AG08395 (cell line): ENCODE measurements at places on chromosomes 13 and 19.
A peak's percentile ranks its signal among the peaks of the same experiment; 100 is the strongest.

DNA sequence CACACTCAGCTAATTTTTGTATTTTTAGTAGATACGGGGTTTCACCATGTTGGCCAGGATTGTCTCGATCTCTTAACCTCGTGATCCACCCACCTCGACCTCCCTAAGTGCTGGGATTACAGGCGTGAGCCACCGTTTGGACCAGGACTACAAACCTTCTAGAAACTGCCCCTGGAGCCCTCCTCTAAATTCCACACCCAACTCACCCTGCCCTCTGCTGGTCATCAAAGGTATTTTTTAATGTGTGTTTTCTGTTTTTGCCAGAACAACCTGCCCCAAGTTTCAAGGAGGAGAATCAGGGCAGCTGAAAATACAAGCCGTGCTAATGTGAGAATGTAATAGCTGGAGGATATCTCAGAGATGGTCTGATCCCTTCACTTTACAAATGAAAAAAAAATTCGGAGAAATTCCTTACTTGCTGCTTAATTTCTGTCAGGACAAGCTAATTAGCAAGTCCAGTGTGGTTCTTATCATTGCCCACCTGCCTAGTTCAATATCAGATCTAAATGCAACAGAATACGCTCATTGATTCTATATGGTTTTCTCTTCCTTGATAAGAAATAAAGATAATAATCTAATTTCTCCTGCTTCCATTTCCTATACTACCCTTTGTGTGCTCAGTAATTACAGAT lies 4.1 kb downstream of the ATP8A2 start:
- peak; percentile 55 for DNase-seq

- DNase-seq: peak; percentile 4
Observed at GRCh38 chr13:36493046-36493445, 60.8 kb downstream of the CCNA1 start.

DNA sequence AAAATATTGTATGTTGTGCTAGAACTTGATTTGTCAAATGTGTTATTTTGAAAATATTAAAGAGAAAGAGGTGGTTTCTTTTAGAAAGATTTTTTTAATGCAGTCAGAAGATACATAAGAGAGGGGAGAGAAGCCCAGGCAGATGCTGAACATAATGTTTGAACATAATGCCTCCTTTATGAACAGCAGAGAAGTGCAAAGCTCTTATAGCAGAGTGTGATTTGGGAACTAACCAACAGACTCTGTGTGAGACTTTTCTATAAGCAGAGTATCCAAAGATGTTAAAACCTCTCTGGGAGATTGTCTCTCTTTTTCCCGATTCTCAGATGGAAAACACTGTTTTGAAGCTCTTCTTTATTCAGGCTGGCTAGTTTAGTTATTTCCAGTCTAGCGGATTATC lies 1274.1 kb upstream of the SPRY2 start:
- no peak for DNase-seq

DNA sequence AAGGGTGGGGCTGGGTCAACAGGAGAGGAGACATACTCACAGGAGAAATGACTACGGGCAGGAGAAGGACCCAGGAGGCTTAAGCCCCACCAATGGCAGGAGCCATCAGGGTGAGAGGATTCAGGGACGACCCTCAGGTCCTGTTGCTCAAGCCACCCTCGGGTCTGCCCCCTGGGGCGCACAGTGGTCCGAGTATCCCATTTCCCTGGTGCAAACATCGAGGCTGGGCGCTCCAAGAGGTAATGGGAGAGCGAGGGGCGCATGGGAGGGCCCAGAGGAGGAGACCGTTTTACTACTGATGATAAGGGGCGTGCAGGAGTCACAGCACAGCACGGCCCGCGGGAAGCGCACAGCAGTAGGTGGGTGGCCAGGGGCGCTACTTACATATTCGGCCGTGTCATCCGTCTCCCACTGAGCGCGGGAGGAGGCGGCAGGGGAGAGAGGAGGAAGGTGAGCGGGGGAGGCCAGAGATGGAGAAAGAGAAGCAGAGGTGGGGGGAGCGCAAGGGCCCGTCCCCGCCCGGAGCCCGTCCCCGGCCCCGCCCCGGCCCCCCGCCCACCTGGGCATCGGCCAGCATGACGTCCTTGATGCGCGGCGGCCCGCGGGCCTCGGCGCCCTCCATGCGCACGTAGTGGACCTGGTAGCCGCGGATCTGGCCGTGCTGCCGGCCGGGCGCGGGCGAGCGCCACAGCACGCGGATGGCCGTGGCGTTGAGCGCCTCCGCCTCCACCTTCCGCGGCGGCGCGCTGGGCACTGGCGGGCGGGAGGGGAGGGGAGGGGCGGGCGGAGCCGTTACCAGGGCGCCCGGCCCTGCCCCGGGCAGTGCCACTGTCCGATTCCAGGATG lies 111.5 kb downstream of the PTPRS start:
- no peak for DNase-seq

DNA sequence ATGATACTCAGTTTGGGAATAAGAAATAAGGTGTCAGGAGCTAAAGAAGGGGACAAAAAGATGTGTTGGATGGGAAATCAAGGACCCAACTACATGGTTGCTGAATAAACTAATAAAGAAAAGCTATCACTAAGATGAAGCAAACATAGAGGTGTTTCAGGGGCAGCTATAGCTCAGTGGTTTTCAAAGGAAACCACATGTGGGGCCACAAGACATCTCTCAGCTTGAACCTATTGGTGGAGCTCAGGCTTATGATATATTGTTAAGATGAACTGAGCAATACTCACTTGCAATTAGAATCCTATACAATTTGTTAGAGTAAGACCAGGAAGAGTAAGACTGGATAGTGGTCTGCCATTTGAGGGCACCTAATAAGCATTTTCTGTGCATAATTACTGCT lies 45.1 kb upstream of the SPRY2 start:
- no peak for DNase-seq

- no peak for DNase-seq
Observed at GRCh38 chr13:32473650-32474049, 45.7 kb upstream of the N4BP2L1 start.

GRCh38 chr19:7772752-7773291 lies 9.8 kb downstream of the CLEC4M start:
- DNase-seq: no peak

DNA sequence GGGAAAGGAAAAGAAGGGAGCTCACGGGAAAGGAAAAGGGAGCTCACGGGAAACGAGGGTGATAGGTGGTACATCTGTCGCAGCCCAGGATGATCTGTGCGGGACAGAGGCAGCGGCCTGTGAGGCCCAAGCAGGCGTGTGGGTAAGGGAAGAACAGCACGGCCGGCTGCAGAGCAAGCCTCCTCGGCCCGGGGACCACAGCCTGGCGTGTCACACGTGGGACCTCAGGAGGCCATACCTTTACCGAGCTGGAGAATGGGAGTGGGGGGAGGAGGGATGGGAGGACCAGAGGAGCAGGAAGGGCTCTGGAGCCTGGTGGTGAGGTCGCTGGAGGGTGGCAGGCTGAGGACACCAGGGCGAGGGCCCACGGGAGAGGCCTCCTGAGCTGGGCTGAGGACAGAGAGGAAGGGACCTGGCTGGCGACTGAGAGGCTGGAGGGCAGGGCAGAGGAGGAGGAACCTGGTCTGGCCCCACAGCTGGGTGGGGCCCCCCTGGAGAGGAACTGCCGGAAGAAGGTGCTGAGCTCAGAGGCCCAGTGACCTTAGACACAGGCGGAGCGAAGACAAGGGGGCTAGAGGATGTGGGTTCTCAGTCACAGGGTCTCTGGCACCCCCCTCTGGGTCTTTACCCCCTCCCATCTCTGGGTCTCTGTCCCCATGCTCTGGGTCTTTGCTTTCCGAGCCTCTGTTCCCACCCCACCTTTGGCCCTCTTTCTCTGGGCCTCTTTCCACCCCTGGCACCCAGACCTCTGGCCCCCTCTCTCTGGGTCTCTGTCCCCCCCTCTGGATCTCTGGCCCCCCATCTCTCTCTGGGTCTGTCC lies 2.9 kb upstream of the FTL start:
- no peak for DNase-seq

DNA sequence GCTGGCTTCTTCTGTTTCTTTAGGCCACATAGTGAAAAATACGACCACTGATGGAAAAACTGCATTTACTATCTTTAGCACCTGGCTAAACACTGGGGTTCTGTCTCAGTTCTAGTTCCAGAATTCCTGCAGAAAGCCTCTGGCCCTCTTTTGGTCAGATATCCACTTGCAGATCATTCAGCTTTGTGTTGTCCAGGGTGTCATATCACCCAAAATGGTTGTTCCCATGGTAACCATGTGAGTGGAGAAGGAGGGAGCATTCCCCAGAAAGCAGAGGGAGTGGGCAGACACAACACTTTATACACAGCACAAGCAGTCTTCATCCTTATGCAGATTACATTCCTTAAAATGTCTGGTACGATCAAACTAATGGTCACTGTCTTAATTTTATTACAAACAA lies 73.5 kb downstream of the CAB39L start:
- no peak for DNase-seq

DNA sequence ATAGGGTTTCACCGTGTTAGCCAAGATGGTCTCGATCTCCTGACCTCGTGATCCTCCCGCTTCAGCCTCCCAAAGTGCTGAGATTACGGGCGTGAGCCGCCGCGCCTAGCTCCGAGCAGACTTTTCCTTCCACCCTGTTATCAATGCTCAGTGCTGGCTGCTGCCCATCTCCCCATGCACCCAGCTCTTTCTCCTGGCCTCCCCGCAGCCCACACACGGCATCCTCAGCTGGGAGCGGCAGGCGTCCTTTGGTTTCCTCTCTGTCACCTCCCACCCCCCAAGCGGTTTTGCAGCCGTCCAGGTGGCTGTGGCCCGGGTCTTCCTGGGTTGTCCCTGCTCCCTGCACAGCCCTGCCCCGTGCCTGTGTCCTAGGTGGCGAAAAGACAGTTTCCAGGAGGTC lies 12.1 kb downstream of the PRR22 start:
- DNase-seq: no peak

GRCh38 chr13:29573190-29573589 lies 22.3 kb downstream of the SLC7A1 start:
- DNase-seq: peak; percentile 43

GRCh38 chr19:35240327-35240726 lies 8.5 kb upstream of the LSR start:
- no peak for DNase-seq

- DNase-seq: no peak
Observed at GRCh38 chr19:30115947-30116346, 173.9 kb downstream of the URI1 start.

- DNase-seq: no peak
Observed at GRCh38 chr13:107808389-107808788, 406.9 kb downstream of the LIG4 start.

DNA sequence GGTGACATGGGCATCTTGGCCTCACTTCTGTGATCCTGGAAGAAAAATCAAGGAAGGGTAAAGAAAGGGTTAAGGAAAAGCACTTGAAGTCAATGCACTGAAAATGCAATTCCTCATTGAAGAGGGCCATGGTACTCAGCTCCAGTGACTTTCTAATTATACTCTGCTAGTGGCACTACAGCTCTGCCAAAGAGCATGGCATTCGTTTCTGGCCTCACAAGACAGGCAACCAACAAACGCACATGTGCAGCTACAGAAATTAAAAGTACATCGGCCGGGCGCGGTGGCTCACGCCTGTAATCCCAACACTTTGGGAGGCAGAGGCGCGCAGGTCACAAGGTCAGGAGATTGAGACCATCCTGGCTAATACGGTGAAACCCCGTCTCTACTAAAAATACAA lies 21.8 kb downstream of the SACS start:
- DNase-seq: no peak

DNA sequence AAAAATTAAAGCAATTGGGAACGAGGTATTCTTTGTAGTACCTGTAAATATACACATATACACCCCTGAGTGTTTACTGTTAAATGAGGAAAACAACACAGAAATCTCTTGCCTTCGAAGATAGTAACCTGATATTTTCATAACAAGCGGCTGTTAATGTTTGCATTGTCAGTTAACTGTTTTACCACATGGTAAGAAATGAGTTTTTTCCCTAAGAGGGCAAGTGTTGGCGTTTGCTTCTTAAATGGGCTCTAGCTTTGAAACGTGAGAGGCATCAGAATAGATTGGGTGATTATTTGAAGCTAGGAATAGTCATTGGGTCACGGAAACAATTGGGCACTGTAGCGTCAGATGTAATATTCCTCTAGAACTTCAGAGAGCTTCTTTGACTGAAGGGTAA lies 22.0 kb upstream of the UPF3A start:
- no peak for DNase-seq

- DNase-seq: no peak
Observed at GRCh38 chr19:19750842-19751790, 18.2 kb upstream of the ZNF14 start.

GRCh38 chr13:46296115-46296822 lies 84.5 kb downstream of the LRRC63 start:
- DNase-seq: peak; percentile 84

DNA sequence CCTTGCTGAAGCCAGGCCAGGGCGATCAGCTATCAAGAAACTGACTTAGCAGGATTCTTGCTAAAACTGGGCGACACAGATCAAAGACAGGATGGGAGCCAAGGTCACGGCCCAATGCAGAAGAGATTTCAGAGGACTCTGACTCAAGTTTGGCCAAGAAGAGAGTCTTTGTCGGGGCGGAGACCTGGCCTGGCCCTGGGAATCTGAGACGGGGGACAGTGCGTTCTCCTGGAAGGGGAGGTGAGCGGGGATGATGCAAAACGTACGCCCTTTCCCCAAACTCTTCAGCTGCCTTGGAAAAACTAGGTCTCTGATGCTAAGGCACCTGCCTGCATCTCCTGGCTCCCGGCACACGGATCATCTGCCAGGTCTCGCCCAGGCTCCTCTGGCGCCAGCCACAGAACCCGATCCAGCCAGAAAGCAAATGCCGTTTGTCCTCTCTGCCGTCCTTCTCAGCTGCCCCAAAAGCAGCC lies 9.8 kb downstream of the MVB12A start:
- DNase-seq: no peak

DNA sequence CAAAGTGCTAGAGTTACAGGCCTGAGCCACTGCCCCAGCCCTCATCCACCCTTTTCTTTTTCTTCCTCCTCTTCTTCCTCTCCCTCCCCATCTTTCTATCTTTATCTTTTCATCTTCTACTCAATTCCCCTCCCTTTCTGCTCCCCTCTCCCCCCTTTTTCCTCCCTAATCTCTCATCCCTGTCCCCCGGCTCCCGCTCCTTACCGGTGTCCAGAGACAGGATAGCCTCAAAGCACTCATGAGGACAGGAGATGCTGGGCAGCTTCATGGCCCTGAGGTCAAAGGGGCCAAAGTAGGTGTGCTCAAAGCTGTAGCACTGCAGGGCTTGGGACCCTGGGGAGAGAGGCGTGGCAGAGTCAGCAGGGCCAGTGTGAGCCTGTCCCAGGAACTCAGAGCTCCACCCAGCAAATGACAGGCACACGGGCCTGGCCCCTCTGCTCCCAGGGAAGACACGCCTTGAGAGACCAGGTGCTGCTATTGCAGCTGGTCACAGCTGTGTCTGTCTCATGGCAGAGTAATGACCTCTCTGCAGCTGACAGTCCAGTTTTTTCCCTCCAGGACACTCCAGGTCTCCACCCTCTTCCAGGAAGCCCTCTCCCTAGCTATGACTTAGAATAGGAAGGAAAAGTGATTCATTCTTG lies 2.6 kb downstream of the LYPD5 start:
- no peak for DNase-seq

- peak; percentile 57 for DNase-seq
Observed at GRCh38 chr13:29428310-29429181, 166.9 kb downstream of the SLC7A1 start.
